Lower leg skin (tissue), 4 donors: ENCODE measurements at places on chromosomes 11 and 22. TPM values are rescaled to one million over a fixed set of nuclear protein-coding genes. Genes with fewer than 3 reads are reported as not detected.

The EPS8L2 gene
- total RNA-seq, result 143 TPM

The PITPNM1 gene
- total RNA-seq, result 13.7 TPM

The SPON1 gene
- 5.3 TPM for total RNA-seq

The KRTAP5-5 gene
- not detected for total RNA-seq

The OR51B4 gene
- not detected for total RNA-seq

The DDTL gene
- not detected for total RNA-seq

The OR2AT4 gene
- total RNA-seq, result not detected

The ST14 gene
- total RNA-seq, result 95.0 TPM

The GAL3ST1 gene
- 0.61 TPM for total RNA-seq
